ENCODE measurements at places on chromosomes 6 and 20. TPM values are rescaled to one million over a fixed set of nuclear protein-coding genes. Genes with fewer than 3 reads are reported as not detected.
A peak's percentile ranks its signal among the peaks of the same experiment; 100 is the strongest.

DNA sequence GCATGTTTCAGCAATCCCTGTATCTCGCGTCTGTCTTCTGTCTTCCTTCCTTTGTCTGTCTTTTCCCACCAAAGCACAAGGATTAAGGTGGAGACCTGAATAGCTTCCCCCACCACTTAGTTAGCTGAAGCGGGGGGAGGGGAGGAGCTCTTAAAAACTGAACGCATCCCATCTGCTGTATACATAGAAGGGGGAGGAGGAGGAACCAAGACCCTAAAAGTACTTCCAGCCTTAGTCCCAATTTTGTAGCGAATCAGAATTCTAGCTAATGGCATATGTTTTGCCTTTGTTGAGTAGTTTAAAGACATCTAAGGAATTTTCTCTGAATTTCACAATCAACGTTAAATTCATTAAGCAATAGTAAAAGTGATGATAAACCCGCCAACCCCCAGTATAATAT lies 47.9 kb downstream of the GNAS start:
- no peak for DNase-seq

DNA sequence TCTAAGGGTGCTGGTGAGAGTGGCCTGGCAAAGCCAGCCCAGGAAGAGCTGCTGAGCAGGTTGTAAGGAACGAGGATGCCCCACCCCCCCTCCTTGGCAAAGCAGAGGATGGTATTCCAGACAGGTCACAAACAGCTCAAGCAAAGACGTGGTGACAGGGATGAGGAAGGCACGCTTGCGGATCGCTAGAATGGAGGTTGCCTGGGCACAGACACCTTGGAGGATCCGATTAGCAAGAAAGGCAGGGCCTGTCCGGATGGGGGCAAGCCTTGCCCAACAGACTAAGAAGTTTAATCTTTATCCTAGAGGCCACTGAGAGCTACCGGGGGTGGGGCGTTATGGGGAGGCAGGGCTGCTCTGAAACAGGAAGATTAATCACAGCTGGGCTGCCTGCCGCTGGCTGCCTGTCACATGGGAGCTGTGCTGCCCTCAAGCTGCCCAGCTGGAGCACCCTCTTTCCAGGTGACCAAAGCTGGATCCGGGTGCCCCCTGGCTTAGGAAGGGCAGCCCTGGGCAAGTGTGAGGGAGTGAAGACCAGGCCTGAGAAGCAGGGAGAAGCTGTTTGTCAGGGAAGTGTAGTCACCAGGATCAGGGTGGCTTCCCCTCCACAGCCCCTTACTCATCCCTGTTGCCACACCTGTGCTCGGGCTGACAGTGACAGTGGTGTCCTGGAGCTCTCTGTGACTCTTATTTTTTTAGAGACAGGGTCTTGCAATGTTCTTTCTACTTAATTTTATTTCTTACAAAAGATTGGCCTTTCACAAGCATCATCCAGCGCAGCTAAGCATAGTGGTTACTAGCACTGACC lies 9.1 kb upstream of the MAPK13 start:
- DNase-seq, result peak; percentile 58

- DNase-seq, result no peak
Measured at GRCh38 chr6:52641388-52641787, 29.5 kb upstream of the TMEM14A start.

ERMARD gene
- 24.5 TPM for total RNA-seq
